Naive thymus-derived CD4-positive, alpha-beta T cell (primary cell): ENCODE measurements at places on chromosomes 11 and 22. TPM values are rescaled to one million over a fixed set of nuclear protein-coding genes. Genes with fewer than 3 reads are reported as not detected.
A peak's percentile ranks its signal among the peaks of the same experiment; 100 is the strongest.

TSKU gene
- total RNA-seq: not detected

GRCh38 chr11:65418431-65418680, 4.2 kb upstream of the NEAT1 start:
- H3K4me1 ChIP-seq: peaks cover 46% of the 10 kb centered on the region
- H3K36me3 ChIP-seq: peaks cover 11% of the 10 kb centered on the region
- H3K27me3 ChIP-seq: no peaks in the 10 kb centered on the region
- peak; percentile 7 for DNase-seq

DNA sequence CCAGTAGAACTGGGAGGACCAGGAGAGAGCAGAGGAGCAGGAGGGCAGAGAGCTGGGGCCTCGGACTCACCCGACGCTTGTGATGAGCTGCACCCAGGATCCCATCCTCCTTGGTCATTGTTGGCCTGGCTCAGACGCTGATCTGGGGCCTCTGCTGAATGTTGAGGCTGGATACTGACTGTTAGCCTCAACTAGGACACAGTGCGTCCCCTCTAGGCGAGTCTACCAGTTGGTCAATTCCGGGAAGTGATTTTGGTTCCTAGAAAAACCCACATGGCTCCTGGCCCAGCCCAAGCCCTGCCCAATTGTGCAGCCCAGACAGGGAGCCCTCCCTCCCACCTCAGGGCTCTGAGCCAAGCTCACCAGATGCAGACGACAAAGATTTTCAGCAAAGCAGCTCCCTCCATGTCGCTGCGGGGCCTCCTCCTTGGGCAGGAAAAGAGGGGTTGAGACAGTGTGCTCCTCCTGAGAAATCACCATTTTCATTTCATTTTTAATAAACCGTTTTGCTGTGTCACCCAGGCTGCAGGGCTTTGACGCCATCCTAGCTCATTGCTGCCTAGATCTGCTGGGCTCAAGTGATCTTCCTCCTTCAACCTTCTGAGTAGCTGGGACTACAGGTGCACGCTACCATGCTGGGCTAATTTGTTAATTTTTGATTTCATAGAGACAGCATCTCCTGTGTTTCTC, at the start of gene APOL4:
APOL4 (minus strand) TSS at position 180 of the 690 bp plus-strand sequence; CDS start at position 105, 75 bp downstream.
- no peak within 1 kb of the TSS for H3K4me3 ChIP-seq
- H3K27me3 ChIP-seq: no peaks in the 10 kb centered on the region
- H3K27ac ChIP-seq: no peak within 1 kb of the TSS
- H3K4me1 ChIP-seq: peaks cover 4% of the 10 kb centered on the region

GRCh38 chr11:92050305-92050704, 174.3 kb upstream of the FAT3 start:
- H3K36me3 ChIP-seq: no peaks in the 10 kb centered on the region
- no peaks in the 10 kb centered on the region for H3K27me3 ChIP-seq
- no peak for DNase-seq
- H3K27ac ChIP-seq: no peak overlapping the region
- no peaks in the 10 kb centered on the region for H3K4me1 ChIP-seq

DNA sequence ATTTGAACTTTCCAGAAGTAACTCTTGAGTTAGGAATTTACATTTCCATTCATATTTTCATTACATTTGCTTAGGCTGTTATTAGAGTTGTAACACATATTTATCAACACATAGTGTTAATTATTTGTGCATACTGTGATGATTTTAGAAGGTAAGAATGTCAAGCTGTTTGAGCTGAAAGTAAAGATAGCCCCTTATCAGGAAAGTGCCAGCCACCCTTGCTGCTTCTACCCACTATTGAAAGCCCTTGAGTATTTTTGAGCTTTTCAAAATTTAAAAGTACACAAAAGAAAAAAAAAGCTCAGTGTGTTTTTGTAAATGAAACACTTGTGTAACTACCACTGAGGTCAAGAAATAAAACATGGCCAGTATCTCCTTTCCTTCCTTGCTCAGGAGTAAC, 8.0 kb downstream of the APLP2 start:
- DNase-seq: no peak
- H3K36me3 ChIP-seq: no peaks in the 10 kb centered on the region
- no peaks in the 10 kb centered on the region for H3K4me1 ChIP-seq
- H3K27ac ChIP-seq: no peak overlapping the region
- peaks cover 3% of the 10 kb centered on the region for H3K27me3 ChIP-seq
